ENCODE measurements at places on chromosomes 6 and 20.

DNA sequence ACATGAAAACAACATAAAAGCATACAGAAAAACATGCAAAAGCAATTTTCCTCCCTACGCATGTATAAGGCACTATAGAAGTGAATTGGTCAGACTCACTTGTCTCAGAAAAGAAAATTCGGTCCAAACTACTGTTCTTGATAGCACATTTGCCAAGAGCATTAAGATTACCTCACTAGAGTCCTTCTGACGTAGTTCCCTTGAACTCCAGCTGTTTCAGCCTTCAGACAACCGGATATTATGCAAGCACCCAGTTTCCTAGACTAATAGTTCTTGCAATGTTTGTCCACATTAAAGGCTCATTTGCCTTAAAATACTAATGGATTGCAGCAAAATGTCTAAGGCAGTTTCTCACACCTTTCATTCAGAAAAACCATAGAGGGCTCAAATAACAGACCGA lies 2.5 kb upstream of the CASS4 start:
- no peak for ATAC-seq

DNA sequence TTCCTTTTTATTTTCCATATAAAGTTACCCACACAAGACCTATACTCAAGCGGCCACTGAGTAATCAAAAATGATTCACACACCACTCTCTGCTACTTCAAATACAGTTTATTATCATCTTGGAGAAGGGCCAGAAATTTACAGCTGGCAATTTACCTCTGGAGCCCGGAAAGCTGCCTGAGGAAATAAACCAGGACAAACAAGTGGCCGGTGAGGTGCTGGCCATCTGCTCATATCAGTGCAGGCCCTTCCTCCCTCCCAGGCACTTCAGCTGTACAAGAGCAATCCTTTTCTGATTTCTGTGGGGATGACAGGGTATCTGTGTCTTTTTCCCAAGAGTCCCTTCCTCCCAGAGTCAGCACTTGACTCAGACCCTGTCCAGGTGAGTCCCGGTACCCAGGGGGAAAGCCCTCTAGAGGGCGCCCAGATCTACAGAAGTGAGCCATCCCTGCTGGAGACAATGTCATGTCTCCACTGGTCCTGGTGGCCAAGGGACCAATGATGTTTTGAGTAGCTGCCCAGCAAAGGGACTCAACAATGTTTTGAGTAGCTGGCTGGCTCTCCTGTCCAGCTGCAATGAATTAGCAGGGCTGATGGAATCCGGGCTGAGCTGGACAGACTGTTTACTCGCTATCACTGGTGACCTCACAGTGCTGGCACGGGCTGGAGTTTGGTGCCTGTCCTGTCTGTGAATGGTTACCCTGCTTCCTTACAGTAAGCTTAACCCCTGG lies 23.6 kb downstream of the LRP11 start:
- ATAC-seq = peak; percentile 87

DNA sequence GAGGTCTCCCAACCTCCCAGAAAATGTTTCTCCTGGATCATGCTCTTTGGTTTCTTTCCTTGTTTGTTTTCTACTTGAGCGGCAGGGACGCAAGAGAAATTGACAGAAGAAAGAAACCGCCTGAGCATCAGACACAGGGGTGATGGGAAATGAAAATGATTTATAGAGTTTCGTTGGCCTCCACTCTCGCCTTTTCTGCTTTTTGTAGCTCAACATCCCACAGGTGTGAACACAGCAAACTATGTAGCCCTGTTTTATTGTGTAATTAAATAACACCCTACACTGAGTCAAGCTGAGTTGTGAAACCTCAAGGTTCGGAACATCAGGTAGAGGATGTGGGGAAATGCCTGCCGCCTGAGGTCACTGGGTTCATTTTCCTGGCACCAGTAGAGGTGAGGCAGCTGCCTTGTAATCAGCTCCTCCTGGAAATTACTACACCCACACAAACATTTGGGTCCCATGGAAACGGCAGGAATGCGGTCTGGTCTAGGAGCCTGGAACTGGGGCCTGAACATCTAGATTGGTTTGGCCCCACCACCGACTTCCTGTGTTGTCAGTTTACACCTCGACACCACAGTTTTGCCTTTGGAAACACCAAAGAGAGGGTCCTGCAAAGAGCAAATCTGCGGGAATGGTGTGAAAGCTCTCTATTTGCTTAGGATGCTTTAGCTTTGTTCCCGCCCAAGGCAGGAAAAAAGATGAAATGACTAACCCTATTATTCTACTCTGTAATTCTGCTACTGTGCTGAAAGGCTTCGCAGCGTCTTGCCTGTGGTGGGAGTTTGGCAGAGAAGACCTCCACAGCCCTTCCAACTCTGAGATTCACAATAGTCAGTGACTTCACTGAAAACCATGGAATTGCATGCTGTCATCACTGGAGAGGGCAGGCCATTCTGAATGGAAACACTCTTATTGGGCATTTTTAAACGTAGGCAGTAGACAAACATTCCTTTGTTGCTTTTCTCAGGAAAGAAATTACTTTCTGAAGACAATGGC lies 53.0 kb downstream of the ADAT2 start:
- ATAC-seq = peak; percentile 99

- ATAC-seq = no peak
Measured at GRCh38 chr6:99184696-99185095, 164.8 kb downstream of the FAXC start.

- ATAC-seq = peak; percentile 51
Measured at GRCh38 chr6:156809034-156809433, 31.9 kb downstream of the ARID1B start.

GRCh38 chr6:13284646-13285045 lies 43.7 kb downstream of the TBC1D7 start:
- no peak for ATAC-seq

DNA sequence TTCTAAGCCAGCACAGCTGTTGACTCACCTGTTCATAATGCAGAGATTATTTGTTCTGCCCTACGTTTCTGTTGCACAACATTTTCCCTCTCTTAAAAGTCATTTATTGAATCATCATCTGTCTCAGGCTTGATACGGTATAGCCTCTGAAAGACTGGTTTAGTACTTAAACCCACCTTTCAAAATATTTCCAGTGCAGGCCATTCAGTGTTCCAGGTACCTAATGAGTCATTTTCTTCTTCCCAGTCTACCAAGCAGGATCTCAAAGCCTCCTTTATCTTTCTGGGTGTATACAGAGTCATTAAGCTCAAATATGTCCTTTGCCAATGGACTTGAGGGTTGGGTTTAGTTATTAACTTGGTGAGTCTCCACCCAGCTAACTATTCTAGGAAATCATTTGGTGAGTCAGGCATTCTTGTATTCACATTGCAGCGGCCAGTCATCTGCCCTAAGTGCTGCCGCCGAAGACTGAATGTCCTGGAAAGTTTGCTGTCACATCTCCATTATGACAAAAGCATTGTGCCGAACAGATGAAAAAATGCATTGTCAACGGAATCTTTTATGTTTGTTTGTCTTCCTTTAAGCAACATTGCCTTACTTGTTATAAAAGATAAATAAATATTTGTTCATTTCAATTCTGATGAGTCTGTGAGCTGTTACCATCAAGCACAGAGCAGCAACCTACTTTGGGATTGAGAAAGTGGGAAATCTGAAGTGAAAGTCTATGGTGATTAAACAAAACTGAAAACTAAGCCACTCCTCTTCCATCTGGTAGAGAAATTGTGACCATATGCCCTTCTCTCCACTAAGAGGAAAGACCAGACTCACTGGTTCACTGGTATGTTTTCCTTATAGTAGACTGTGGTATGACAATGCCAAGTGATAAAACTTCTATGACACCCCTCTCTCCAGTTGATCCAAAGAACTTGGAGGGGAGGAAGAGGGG lies 14.3 kb upstream of the FAM135A start:
- peak; percentile 94 for ATAC-seq

GRCh38 chr20:63049191-63049518 lies 42.4 kb upstream of the BHLHE23 start:
- no peak for ATAC-seq

DNA sequence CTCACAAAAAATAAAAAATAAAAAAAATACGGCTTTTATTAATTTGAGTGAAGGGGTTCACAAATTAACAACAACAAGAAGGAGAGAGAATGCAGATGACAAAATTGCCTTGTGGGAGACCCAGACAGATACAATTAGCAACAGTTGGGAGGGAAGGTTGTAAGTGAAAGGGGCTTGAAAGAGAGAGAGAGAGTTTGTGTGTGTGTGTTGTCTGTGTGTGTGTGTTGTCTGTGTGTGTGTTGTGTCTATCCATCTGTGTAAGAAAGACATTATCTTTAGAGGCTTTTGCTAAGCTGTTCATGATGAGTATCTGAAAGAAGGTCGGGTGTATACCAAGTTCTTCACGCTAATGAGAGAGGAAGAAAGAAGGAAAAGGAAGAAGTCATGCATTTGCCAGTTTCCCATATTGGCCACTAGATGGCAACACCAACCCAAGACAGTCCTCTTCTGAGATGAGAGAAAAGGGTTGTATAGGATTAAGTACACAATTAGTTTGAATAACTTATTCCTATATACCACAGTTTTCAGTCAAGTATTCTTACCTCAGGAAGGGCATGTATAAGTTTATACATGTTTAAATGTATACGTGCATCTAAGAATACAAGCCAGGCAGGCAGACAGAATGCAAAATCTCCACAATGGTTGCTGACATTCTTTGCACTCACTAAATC lies 63.7 kb upstream of the CD2AP start:
- ATAC-seq = peak; percentile 85

DNA sequence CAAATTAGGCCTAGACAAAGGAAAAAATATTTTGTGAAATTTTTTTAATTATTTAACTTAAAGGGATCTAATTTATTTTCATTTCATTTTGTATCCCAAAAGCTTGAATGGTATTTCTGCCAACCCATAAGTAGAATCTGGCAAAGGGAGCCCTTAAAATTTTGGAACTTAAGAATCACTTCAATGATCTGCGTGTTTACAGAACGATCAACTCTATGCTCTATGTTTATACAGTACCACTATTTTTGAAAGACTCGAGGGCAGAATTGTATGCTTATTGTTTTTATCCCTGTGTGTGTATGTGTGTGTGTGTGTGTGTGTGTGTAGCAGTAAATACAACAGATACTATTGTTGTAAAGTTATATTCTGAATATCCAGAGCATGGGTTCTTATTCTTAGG lies 39.2 kb downstream of the METTL24 start:
- no peak for ATAC-seq

- peak; percentile 27 for ATAC-seq
Measured at GRCh38 chr20:10667560-10668167, 6.1 kb downstream of the JAG1 start.

DNA sequence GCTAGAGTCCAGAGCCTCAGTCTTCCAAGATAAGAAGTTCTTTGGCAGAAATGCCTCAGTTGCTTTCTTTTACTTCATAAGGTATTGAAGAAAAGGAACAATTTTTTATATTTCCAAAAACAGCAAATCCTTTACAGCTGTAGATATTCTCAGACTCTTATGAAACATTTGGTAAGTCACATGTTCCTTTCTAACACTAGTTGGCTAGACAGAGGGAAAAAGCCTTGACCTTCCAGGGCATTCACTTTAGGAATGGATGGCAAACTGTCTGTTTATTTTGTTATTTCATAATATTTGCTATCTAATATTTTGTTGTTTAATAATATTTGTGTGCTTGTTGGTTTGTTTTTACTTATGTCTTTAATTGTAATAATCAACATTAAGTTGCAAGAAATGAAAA lies 140.8 kb downstream of the PTPRK start:
- ATAC-seq = no peak

GRCh38 chr20:52083627-52084232 lies 107.8 kb downstream of the ZFP64 start:
- peak; percentile 49 for ATAC-seq

- no peak for ATAC-seq
Measured at GRCh38 chr20:19320005-19320404, 107.6 kb downstream of the SLC24A3 start.

Measured in esophagus mucosa (tissue), 1 donor.